GM23248 (cell line): ENCODE measurements at places on chromosomes 2 and 18. TPM values are rescaled to one million over a fixed set of nuclear protein-coding genes. Genes with fewer than 3 reads are reported as not detected.

COMMD1 gene
- total RNA-seq = 37.4 and 40.5 TPM in 2 replicates

DNA sequence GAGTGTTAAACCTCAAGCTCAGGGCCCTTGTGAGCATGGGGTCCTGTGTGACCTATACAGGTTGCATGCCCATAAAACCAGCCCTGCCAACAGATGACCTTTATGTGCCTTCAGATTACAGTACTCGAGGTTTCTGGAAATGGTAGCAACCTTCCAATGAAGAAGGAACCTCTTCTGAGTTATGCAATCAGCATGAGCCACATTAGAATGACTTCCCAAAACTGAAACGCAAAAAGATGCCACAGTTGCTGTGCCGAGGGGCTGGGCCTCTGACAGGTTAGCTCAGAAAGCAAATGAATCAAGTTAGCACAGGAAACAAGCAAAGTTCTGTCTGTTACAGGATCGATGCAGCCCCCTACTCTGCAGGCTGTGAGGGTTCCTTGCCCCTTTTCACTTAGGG, 37.7 kb downstream of the TGFA start:
- peak; percentile 66 for DNase-seq

DNA sequence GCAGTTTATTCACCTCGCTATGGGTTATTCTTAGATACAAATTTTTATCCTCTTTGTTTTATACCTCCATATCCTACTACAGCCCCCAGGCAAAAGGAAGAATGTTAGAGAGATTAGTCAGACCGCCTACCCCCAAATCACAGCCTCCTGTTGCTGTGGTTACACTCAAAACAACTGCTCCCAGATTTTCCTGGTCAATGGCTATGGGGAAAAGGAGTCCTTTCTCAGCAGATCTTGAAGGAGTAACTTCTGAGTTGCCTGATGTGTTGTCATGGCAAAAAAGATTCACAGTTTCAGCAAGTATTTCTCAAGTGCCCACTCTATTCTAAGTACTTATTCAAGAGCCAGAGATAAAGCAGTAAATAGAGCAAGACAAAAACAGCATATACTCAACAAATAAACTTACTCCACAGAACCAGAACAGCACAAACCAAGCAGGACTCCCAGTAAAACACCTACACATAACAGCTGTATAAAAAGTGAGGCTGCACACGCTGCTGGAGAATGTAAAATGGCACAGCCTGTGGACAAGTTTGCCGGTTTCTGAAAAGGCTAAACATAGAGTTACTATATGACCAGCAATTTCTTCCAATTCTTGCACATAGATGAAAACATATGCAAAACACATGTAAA, 104.8 kb downstream of the NOL10 start:
- peak; percentile 91 for DNase-seq

SERPINB10 gene
- not detected in 2 replicates for total RNA-seq

GRCh38 chr2:156903335-156903734, 354.2 kb upstream of the GALNT5 start:
- peak; percentile 39 for DNase-seq

DNA sequence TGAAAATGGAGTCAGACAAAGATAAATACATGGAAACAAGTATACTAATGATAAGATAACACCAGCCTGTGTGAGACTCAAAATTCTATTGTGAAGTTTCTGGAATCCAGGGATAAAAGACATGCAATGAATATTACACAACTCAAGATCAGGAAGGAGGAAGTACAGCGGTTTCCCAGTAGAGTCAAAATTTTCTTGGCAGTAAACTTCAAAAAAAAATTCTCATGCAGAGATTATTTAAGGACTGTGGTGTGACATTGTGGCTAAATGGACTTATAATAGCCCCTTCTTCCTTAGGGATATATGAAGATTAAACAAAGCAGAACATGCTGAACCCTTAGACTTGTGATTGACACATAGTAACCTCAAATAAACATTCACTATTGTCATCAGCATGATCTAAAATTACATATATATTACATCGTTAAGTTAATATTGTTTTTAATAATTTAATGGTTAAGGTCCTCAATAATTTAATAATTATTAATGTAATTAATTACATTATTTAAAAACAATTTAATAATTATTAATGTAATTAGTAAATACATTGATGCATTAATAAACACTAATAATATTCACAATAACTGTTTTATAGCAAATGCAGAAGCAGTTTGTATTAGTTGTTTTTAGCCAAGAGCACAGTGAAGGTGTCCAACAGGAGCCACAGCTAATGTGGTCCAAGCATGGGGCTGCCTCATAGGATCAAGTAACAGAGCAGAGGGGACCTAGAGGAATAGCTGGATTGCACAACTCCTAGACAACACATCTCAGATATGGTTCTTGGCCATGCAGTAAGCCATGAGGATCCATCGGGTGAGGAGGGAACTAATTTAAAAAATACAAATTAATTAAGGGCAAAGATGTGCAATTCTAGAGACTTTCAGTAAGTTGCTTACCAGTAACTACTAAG, 77.3 kb downstream of the POLE4 start:
- peak; percentile 23 for DNase-seq

DNA sequence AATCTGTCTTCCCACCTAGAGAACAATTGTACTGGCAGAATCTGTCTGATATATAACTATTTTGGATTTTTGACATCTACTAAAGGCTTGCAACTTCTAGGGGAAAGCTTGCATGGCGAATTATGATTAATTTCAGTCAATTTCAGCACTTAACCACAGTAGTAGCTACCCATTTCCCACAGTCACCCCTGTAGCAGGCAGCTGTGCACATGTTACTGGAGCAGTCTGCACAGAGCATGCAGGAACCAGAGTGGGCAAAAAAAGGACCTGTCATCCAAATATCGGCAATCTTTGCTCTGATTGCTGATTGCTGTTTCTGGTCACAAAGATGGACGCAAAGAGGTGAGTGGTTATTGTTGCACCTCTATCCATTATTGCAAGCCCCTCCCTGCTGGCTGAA, 473.3 kb downstream of the SPAG16 start:
- no peak for DNase-seq

DNA sequence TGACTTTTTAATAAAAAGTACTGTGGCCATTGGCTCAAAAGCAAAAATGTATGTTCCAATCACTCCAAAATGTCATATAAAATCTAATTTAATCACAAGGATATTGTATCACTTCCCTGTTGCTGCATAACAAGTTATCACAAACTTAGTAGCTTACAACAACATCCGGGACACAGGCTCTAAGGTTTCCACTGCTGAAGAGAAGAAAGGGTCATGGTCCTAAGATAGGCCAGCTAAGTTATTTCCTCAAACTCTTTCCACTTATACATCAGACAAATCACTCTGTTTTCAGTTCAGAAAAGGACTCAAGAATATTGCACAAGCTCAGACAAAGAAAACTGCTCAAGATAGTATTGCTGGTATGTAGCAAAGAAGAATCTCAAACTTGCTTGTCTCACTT, 78.5 kb upstream of the SULT1C3 start:
- no peak for DNase-seq

ALKAL2 gene
- not detected in 2 replicates for total RNA-seq

DNA sequence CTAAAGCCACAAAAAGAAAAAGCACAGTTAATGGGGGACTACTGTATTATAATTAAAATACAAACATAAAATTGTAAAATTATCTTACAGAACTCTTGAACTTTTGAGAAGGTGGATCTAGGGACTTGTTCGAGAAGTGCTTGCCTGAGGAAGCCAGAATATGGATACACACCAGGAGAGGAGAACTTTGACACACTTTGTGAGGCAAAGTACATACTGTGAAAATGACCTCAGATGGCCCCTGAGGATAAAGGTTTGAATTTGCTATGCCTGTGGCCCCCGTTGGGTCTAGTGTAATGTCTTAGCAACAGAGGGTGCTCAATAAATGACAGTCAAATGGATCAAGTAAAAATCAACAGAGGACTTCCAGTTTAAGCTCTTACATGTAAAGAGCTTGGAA, 148.2 kb upstream of the CYP1B1 start:
- DNase-seq = no peak

DNA sequence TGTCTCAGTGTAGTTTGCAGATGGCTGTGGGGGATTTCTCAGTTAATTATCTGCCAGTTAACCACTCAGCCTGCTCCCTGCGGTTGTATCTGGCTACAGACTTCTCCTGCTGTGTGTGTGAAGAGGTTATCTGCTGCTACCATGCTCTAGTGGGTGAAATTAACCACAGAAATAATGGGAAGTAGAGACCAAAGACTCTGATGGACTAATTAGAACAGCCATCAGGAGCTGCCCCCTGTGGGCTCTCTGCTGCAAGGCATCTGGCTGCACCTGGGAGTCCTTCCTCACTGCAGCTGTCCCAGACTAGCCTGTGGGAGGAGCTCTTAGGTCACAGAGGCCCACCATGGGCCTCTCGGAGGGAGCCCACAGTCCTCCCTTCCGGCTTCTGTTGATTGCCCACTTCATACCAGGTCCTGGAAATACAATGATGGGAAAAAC, 66.6 kb downstream of the CTIF start:
- no peak for DNase-seq

GRCh38 chr2:8638327-8638726, 43.5 kb upstream of the ID2 start:
- no peak for DNase-seq

GRCh38 chr18:2656237-2656980, 883 bp downstream of the SMCHD1 start:
- peak; percentile 76 for DNase-seq

- DNase-seq = no peak
Measured at GRCh38 chr2:18506883-18507509, 53.5 kb downstream of the RDH14 start.

DNA sequence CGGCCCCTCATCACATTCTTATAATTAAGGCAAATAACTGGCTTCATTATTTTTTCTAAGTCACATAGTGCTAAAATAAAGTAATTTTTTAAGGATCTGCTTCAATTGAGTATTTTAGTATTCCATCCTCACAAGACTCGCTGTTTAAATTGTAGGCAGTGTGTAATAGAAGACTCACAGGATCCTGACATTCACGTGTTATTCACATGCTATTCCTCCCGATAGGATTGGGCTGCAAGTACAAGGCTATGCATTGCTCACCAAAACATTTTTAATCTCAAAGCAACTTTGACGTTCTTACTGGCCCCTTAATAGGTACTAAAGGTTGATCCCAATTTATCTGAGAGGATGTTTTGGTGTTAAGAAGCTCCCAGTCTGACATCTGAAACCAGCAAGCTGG, 127.6 kb upstream of the L3MBTL4 start:
- no peak for DNase-seq

GRCh38 chr2:39118786-39119499, 1.9 kb downstream of the SOS1 start:
- peak; percentile 75 for DNase-seq

- DNase-seq = no peak
Measured at GRCh38 chr2:128291161-128291843, 27.4 kb downstream of the HS6ST1 start.

HOXD13 gene
- 1.0 and 3.8 TPM in 2 replicates for total RNA-seq

DNA sequence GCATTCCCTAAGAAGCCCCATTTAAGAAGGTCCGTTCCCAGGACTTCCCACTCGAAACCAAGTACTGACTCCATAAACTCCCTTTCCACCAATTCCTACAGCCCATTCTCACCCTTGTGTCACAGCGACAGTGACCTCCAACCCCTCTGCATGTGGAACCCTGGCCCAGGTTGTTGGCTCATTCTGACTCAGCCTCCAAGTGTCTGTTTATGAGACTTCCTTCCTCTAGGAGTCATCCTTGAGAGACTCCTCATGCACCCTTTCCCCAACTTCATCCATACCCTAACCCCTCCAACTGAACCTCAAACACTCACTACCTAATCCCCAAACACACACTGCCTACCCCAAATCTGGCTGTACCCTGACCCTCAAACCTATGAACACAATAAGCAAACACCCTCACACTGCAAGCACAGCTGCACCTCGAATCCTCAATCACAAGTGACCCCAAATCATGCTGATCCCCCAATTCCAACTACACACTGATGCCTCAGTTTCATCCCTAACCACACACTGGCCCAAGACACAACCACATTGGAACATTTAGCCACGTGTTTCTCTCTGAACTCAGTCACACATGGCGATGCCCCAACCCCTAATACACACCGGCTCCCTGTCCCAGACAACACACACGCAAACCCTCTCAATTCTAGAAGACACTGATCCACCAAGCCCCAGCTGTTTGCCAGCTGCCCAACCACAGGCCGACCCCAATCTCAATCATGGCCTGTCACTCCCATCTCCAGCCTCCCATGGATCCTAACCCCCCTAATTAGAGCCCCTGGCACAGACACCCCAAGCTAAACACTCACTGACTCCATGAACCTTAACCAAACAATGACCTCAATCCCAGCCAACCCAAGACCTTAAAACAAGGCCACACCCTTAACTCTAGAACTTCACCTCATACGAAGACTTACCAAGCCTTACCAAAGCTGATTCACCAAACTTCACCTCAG, 219.6 kb downstream of the CYP26B1 start:
- DNase-seq = peak; percentile 38

DNA sequence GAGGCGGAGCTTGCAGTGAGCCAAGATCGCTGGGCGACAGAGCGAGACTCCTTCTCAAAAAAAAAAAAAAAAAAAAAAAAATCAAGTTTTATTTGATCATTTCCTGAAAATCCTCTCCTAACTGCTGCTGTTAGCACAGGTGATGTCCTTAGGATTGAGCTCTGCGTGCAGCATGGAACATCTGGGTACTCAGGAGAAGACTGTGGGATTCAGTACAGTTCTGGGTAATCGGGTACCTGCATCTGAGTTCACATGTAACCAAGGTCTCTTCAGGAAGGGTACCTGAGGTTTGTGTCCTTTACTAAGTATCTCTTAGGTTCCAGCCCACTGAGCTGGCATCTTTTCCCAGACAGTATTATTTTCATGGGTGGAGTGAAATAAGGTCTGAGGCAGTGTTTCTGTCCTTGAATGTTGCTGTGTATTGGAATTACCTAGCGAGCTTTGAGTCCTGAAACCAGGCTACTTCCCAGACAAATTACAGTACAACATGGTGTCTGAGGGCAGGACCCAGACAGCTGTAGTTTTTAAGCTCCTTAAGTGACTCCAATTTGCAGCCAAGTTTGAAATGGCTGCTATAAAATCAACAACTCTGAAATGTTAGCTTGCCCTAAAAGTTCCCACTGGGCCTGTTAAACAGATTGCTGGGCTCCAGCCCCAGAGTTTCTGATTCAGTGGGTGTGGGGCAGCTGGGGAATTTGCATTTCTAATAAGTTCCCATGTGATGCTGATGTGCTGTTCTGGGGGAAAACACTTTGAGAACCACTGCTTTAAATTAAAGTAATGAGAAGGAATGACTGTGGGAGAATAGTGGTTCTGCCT, 120.5 kb downstream of the PMAIP1 start:
- peak; percentile 28 for DNase-seq

- peak; percentile 89 for DNase-seq
Measured at GRCh38 chr2:8511868-8512612, 169.8 kb upstream of the ID2 start.

TCF4 gene
- 54.5 and 60.7 TPM in 2 replicates for total RNA-seq

GRCh38 chr2:39834426-39834825, 55.4 kb upstream of the THUMPD2 start:
- DNase-seq = no peak

GRCh38 chr2:23596316-23596885, 211.4 kb downstream of the KLHL29 start:
- no peak for DNase-seq

DNA sequence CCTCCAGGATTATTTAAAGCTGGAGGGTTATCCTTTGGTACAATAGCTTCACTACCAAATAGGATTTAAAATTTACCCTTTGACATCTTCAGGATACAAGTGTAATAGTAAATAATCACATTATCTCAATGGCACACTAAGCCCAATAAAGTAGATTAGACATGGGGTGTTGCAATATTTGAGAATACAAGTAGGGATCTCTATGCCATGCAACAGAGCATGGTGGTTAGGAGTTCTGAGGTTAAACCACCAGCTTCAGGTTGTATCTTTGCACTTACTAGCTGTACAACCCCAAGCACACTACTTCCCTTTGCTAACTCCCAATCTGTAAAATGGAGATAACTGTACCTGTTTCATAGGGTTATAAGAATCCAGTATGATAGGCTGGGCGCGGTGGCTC, 6.2 kb downstream of the MBD2 start:
- DNase-seq = no peak
